ENCODE measurements at places on chromosomes 2 and 18. TPM values are rescaled to one million over a fixed set of nuclear protein-coding genes. Genes with fewer than 3 reads are reported as not detected.

DNA sequence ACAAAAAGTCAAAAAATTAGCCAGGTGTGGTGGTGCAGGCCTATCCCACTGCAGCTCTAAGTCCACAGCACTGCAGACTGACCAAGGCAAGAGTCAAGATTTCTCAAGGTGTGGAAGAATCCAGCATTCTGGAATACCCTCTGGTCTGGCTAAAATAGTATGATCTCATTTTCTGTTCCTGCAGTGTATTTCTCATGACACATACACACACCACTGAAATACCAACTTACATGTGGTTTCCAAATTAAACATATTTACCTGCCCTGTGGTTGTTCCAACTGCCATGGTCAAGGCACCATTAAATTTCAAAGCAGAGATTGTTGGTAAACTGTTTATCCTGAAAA lies 30.9 kb downstream of the NOL10 start:
- no peak for DNase-seq

- DNase-seq: no peak
Measured at GRCh38 chr2:148508878-148509287, 135.7 kb upstream of the EPC2 start.

- DNase-seq: peak; percentile 51
Measured at GRCh38 chr18:8661754-8662559, 43.4 kb upstream of the MTCL1 start.

- peak; percentile 79 for DNase-seq
Measured at GRCh38 chr2:236286873-236287545, 22.8 kb upstream of the ASB18 start.

- no peak for DNase-seq
Measured at GRCh38 chr2:197993363-197993762, 189.0 kb downstream of the PLCL1 start.

The DES gene
- not detected for total RNA-seq

Data from HT1080 (cell line).